Anterior cingulate cortex (tissue), 58 donors: ENCODE measurements at places on chromosomes 5 and 9.

- peak; percentile 72 for DNase-seq
Observed at GRCh38 chr9:128098297-128099230, 29.0 kb downstream of the PTGES2 start.

- DNase-seq: no peak
Observed at GRCh38 chr9:2414465-2414864, 207.1 kb upstream of the VLDLR start.

- no peak for DNase-seq
Observed at GRCh38 chr5:139960723-139961383, 82.2 kb downstream of the NRG2 start.

- no peak for DNase-seq
Observed at GRCh38 chr5:31717561-31717960, 78.6 kb downstream of the PDZD2 start.

DNA sequence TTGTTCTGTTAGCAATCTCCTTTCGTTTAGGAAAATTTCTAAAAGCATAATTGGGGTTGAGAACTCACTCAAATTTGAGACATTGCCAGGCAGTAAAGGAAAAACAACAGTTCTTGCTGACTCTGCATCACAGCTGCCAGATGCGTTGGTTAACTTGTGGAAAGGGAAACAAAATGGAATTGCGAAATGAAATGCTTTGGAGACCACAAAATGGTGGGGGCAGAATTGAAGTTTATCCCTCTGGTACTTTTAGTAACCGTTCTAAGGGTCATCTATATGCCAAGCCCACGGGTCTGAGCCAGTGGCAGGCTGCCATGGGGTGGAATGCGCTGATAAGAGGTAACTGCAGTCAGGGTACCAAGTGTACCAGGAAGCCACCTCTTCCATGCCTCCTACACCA is 28.6 kb upstream of the SELENOP start:
- DNase-seq: no peak

DNA sequence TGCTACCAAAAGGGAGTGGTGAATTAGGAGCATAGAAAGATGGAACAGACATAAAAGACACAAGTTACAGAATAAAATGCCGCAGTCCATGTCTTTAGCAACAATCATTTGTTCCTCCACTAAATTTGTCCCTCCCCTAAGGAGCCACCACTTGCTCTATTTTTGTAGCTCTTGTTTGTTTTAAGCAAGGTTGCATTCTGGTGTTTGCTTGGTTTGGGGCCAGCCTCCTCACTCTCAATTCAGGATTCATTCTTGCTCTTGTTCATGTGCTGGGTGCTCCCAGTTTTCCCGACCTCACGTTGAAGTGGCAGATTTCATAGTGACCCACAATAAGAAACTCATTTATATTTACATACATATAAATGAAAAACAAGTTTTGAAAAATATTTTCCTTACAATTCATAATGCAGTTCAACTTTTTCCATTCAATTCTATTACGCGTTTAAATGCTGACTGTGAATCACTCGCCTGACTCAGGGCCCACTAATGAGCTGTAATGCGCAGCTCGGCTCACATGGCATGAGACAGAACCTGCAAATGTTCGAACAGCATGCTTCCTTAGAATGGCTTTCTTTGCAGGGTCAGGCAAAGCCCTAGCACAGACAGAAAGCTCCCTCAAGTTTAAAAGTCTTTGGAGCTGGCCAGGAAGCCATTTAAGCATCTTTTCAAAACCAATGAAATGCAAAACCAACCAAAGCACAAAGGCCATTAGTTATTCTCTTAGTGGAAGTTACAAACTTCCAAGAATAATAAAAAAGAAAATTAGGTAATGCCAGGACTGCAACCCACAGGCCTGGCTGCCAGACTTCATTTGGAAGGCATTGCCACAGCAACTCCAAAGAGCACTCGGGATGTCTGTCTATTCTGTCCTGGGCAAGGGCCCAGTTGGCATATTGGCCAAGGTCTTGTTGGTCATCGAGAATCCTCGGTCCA is 41.7 kb downstream of the RETREG1 start:
- no peak for DNase-seq

DNA sequence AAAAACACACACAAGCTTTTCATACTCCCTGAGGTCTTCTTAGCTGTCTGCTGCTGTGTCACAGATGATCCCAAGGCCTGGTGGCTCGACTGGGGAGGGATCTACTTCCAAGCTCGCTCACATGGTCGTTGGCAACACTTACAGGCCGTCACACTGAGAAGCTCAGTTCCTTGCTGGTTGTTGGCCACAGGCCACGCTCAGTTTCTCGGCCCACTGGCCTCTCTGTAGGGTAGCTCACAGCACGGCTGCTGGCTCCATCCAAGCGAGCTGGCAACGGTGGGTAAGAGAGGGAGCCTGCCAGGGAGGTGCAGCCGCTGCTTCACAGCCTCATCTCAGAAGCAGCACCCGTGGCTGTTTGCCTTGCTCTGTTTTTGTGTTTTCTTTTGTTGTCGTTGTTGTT is 43.8 kb upstream of the GFPT2 start:
- DNase-seq: no peak

DNA sequence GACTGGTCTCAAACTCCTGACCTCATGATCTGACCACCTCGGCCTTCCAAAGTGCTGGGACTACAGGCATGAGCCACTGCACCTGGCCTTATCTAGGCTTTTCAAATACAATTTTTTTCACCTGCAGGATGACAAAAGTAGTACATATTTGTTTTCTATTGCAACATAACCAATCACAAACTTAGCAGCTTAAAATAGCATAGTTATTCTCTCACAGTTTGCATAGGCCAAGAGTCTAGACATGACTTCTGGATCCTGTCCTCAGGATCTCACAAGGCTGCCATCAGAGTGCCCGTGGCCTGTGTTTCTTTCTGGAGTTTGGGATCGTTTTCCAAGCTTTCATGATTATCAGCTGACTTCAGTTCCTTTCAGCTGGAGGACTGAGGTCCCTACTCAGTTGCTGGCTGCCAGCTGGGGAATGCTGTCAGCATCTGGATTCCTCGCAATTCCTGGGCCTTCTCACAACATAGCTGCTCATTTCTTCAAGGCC is 348.9 kb downstream of the ARHGEF28 start:
- DNase-seq: no peak

DNA sequence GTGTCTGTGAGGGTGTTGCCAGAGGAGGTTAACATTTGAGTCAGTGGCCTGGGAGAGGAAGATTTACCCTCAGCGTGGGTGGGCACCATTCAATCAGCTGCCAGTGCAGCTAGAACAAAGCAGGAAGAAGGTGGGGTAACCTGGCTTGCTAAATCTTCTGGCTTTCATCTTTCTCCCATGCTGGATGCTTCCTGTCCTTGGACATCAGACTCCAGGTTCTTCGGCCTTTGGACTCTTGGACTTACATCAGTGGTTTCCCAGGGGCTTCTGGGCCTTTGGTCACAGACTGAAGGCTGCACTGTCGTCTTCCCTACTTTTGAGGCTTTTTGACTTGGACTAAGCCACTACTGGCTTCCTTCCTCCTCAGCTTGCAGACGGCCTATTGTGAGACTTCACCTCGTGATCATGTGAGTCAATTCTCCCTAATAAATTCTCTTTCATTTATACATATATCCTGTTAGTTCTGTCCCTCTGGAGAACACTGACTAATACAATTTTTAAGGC is 38.1 kb downstream of the PBX3 start:
- DNase-seq: no peak

GRCh38 chr9:124009531-124010217 is 1.9 kb upstream of the LHX2 start:
- DNase-seq: no peak

- DNase-seq: no peak
Observed at GRCh38 chr9:8234316-8234715, 434.7 kb upstream of the DMAC1 start.

- no peak for DNase-seq
Observed at GRCh38 chr9:98502976-98503325, 205.8 kb downstream of the GABBR2 start.

DNA sequence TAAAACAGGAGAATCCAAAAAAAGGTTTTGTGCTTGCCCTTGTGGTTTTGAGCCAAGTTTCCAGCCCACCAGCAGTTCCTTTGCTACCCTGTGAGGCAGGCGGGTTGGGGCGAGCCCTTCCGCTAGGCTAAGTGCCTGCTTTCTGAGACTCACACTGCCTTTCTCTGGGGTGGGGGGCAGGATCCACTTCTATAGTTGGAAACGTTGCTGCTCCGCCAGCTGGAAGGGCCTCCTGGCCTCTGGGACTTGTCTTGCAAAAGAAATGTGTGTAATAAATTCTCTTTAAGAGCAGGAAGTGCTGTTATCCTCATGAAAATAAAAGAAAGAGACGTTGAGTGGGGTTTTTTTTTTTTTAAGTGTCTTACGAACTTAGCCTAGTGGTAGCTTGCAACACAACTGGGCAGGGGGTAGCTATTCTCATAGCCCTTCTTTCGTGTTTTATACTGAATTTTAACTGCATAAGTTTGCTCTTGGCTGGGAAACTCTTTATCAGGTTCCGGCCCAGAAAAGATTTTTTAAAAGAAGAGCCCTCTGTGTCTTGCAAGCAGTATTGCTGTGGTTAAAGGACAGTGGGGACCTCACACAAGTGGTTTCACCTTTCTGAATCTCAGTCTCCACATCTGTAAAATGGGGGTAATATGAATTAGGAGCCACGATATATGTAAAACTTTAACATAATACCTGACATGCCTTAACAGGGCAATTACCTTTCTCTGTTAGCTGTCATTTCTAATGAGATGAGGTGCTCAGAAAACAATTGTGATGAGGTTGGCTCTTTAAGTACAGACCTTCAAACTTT is 19.8 kb downstream of the JADE2 start:
- no peak for DNase-seq

DNA sequence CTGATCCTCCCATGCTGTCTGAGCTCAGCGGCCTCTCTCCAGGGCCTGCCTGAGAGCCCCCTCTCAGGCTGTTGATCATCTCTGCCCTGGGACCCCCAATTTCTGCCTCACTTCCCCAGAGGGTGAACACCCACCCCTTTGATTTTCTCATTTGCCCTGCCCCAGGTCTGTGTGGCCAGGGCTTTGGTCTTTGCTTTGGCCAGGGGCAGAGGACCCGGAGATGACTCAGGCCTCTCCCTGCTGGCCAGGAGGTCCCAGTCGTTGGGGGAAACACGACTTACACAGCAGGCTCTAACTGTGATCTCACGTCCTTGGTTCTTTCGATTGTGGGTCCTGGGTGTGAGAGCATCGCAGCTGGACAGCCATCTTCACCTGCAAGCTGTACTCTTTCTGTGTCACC is 1.1 kb upstream of the ADAMTS2 start:
- DNase-seq: no peak

GRCh38 chr5:56306433-56307150 is 73.5 kb upstream of the ANKRD55 start:
- DNase-seq: no peak

DNA sequence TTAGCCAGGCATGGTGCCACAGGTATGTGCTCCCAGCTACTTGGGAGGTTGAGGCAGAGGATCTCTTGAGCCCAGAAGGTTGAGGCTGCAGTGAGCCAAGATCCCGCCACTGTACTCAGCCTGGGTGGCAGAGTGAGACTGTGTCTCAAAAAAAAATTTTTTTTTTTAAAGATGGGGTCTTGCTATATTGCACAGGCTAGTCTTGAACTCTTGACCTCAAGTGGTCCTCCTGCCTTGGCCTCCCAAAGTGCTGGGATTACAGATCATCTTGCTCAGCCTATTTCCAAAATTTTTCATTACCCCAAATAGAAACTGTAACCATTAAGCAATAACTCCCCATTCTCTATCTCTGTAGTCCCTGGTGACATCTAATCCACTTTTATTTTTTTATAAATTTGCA is 4.4 kb upstream of the TBC1D13 start:
- DNase-seq: no peak

GRCh38 chr9:86469476-86470250 is 115.5 kb upstream of the TUT7 start:
- no peak for DNase-seq

GRCh38 chr5:83281658-83282057 is 189.9 kb upstream of the VCAN start:
- no peak for DNase-seq

DNA sequence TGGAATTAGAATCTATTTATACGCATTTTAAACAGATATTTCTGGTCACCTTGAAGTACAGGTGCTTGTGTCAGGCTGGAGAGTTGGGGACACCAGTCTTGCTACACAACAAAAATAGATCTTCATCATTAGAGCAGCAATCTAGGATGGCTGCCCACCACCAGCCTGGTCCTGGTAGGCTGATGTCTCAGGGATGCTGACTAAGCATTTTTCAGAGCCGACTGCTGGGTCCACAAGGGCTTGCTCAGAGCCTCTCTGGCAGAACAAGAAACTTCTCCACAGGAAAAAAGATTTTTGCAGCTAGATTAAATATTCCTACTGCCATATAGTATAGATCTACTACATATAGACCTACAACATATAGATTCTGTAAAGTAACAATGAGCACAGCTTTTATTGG is 12.0 kb upstream of the FAM81B start:
- DNase-seq: no peak

- DNase-seq: no peak
Observed at GRCh38 chr5:134124289-134125038, 10.0 kb downstream of the TCF7 start.

DNA sequence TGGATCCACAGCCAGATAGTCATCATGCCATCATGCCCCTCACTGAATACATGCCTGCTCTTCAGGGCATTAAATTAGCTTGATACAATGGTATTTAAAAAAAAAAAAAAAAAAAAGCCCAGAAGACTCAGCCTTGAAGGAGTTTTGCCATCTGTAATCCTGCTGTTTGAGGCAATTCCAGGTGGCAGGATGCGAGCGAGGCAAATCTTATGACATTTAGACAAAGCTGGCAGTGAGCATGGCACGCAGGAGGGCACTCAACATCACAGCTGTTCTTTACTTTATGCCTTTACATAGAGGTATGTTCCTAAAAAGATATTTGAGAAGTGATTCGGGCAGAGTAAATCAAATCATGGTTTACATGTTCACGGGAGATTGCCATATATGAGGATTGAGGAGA is 692.0 kb upstream of the DMAC1 start:
- no peak for DNase-seq

GRCh38 chr5:180641566-180641900 is 7.9 kb downstream of the FLT4 start:
- DNase-seq: no peak

DNA sequence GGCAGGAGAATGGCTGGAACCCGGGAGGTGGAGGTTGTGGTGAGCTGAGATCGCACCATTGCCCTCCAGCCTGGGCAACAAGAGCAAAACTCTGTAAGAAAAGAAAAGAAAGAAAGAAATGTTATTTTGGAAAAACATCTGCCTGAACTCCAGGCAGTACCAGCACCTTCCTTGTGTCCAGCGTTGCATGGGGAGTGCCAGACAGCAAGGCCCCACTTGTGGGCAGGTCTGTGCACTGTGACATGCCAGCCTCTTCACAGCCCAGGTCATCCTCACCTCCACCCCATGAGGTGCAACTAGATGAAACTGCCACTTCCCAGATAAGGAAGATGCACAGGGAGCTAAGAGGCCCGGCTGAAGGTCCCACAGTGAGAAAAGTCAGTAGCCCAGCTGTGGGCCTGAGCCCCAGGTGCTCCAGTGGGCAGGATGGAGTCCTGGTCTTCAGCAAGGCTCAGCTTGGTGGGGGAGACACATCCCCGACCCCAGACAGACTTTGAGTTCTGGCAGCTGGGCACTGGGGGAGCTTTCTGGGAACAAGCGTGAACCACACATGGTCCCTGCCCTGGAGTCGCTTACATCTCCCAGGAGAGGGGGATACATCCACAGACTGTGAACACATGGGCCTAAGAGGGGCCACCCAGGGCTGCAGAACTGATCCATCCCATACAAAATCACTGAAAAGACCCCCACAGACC is 146.9 kb upstream of the IER5L start:
- no peak for DNase-seq

- DNase-seq: no peak
Observed at GRCh38 chr5:61232490-61233050, 70.3 kb upstream of the SMIM15 start.
